ENCODE measurements at places on chromosomes 7 and 10.

DNA sequence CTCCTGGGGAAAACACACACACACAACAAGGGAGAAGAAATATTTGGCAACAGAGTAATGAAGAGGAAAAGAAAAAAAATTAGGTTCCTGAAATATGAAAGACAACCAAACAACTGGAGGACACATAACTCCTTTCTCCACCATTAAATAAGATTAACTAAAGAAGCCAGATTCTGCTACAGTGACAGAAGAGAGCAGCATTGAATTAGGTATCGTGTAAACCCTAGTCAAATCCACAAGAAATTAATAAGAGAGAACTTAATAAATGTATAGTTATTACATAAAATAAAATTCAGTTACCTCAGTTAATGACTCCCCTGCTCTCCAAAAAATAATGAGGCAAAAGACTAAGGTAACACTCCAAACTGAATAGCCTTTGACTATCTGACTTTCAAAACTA lies 306.7 kb downstream of the CRPPA start:
- DNase-seq: no peak

GRCh38 chr10:5165738-5166137 lies 19.2 kb downstream of the AKR1C8 start:
- no peak for DNase-seq

DNA sequence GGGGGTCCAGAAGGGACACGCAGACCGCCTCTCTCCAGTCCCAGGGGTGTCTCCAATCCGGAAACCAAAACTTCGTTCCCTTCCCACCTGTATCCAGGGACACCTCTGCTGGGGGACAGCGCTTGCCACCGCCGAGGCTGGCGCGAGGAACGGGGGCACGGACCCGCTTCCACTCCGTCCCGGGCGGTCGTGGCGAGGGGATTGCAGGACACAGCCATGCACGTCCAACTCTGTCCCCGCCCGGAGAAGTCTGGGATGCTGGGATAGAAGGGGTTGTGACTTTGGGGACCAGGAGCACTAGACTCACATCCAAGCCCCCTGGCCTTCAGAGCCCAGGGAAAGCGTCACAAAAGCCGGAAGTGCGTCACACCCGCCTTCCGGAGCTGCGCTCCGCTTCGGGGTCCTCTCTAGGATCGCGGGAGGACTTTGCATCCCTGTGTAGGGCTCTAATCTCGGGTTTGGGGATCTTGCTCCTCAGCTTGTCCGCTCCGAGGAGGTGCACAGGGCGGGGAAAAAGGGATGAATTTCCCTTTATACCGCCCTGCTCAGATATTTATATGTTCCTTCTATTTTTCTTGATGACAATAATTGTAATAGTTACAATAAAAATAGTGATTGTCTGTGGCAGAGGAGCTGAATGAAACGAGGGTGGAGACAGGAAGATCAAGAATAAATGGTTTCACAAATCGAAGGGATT lies at the start of gene FAM200A:
Gene FAM200A, minus strand, starts transcription at position 348 of the 697 bp plus-strand sequence. CDS start 3,707 bp downstream, outside the sequence.
- peak; percentile 67 for DNase-seq

GRCh38 chr7:152677808-152678670 lies 2.1 kb upstream of the XRCC2 start:
- DNase-seq: no peak

Measured in cerebellar nuclear complex (tissue), 1 donor.